Hematopoietic multipotent progenitor cell (in vitro differentiated cells): ENCODE measurements at places on chromosomes 3 and 15. TPM values are rescaled to one million over a fixed set of nuclear protein-coding genes. Genes with fewer than 3 reads are reported as not detected.

The PEX11A gene
- 9.7 TPM for total RNA-seq

The INKA1 gene
- total RNA-seq: 78.4 TPM

The NR2F2 gene
- not detected for total RNA-seq

The BUB1B gene
- 3.0 TPM for total RNA-seq

The PODXL2 gene
- 12.4 TPM for total RNA-seq

The LYZL4 gene
- total RNA-seq: not detected

DNA sequence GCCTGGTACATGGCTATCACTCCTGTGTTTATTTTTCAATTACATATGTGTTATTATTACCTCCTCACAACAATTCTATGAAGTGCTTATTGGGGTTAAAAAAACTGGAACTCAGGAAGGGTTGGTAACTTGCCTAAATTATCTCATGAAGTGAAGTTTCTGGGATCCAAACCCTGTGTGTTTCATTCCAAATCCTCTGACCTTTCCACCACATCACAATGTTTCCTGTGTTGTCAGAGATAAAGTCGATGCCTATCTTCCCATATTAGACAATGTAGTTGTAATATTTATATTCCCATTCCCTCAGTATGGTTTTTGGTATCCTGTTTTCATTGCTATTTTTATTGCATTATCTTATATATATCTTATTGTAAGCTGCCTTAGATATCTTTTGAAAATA lies 269.1 kb upstream of the CFAP20DC start:
- no peak for DNase-seq

GRCh38 chr3:171811913-171812335 lies 1.6 kb upstream of the PLD1 start:
- DNase-seq: no peak

- no peak for DNase-seq
Observed at GRCh38 chr3:136621628-136622027, 130.6 kb downstream of the STAG1 start.

DNA sequence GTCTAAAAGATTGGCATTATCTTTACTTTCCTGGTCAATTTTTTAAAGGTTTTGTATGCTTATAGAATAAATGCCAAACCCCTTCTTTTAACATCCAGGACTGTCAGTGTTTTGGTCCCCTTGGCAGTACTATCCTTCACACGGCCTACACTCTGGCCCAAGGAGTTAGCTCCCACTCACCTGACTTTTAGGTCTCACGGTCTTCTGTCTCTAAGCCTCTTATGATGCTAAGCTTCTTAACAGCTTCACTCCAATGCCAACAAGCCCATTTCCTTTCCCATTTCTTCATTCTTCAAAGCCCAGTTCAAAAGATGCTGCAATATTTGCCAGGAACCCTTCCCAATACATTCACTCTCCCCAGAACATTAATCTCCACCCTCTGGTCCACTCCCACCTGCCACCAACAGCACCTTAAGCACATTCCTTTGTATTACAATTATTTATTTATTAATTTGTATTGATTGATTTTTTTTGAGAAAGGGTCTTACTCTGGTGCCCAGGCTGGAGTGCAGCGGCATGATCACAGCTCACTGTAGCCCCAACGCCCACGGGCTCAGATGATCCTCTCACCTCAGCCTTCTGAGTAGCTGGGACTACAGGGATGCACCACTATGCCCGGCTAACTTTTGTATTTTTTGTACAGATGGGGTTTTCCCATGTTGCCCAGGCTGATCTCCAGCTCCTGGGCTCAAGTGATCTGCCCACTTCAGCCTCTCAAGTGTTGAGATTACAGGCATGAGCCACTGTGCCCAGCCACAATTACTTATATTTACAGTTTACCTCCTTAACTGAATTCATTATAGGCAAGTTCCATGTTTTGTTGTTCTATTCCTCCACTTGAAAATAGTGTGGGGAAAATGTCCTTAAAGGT lies 27.8 kb downstream of the IFT80 start:
- no peak for DNase-seq

DNA sequence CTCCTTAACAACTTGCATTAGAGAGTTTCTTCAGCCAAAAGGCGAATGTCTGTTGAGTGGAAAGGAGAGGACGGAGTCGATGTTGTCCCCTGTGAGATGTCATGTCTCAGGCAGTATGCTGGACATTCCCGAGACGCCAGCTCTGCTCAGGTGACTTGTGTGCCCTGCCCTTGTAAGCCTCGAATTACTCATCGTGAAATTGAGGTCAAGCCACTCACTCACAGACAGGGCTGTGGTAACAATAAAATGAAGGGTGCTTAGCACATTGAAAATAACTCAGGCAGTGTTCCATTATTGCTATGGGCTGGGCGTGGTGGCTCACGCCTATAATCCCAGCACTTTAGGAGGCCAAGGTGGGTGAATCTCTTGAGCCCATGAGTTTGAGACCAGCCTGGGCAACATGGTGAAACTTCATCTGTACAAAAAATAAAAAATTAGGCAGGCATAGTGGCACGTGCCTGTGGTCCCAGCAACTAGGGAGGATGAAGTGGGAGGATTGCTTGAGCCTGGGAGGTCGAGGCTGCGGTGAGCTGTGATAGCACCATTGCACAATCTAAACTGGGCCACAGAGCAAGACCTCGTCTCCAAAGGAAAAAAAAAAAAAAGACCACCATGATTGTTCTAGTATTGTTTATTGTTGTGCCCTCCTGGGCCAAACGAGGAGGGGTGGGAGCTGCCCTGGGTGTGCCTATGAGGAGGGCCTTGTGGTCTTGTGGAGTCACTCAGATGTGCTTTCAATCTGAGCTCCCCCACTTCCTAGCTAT lies 214.4 kb downstream of the THSD4 start:
- no peak for DNase-seq

GRCh38 chr3:122680475-122681283 lies at the start of gene PARP14:
TSS of gene PARP14 (plus strand) at chr3:122680839. CDS start at chr3:122680884, 45 bp downstream.
- DNase-seq: peak; percentile 83

- DNase-seq: no peak
Observed at GRCh38 chr3:190424478-190425439, 24.9 kb downstream of the TMEM207 start.

- no peak for DNase-seq
Observed at GRCh38 chr3:144031938-144032337, 60.3 kb downstream of the DIPK2A start.

DNA sequence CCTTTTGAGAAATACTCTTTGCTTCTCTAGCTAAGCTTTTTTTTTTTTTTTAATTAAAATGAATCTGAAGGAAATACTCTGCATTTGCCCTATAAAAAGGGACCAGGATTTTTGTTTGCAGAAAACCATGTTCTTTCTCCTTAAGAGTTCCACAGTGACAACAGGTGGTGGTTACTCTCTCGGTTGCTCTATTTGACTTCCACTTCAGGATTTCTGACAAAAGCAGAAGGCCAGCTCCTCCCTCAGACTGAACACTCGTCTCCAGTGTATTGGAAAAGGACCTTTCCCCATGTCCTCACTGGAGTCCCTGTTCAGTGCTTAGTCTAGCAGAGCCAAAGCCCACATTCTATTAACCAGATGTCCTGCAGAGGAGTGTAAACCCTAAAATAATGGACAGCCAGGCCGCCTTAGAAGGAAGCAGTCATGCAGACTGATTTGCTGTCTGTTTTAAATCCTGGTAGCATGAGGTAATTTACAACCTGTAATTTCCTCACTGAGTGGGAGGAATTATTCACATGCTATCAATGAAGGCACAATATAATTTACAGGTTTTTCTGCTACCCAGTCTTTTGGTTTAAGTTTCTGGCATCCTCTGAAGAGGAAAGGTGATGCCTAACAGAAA lies 599.3 kb downstream of the PYDC2 start:
- no peak for DNase-seq

DNA sequence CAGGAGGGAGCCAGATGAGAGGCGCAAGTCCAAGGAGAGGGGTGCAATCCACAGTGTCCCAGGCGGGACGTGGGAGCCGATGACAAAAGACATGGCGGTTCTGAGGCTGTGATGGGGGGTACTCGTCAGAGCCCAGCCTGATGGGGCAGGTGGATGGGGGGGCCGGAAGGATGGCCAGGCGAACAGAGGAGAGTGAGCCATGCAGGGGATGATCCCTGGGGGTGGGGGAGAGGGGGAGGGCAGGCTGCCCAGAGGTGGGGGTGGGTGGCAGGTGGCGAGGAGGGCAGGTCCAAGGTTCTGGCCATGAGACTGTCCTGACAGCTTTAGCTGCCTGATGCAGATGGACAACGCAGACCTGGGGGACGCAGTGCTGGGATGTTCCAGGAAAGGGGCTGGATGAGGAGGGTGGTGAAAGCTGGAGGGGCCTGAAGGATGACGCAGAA lies 8.9 kb upstream of the CSPG4 start:
- DNase-seq: no peak

GRCh38 chr3:61765157-61765876 lies 203.9 kb downstream of the PTPRG start:
- no peak for DNase-seq

- DNase-seq: no peak
Observed at GRCh38 chr3:66609660-66610561, 109.1 kb upstream of the LRIG1 start.

GRCh38 chr3:140094487-140094886 lies 159.5 kb downstream of the CLSTN2 start:
- no peak for DNase-seq

GRCh38 chr3:120489421-120489820 lies 38.6 kb upstream of the FSTL1 start:
- no peak for DNase-seq

DNA sequence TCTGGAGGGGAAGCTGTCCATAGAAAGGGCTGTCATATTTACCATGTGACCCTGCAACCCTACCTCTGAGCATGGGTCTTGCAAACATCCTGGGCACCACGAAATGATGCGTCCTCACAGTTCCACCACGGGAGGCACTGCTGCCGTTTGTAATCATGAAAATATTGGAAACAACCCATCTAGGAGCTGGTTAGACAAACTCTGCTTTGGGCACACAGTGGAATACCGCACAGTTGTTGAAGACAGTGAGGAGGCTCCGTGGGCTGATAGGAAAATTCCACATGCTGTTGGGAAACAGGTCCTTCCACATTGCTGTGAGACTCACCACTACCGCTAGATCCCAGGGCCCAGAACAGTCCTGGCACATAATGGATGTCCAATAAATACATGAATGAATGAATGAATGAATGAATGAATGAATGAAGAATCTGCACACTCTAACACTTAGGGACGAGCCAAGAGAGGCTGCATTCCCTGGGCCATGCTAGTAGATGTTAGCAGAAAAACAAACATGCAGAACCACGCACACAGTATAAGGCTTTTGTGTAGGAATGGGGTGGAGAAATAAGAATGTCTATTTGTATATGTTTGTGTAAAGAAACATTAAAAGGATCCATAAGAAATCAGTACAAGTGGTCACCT lies 40.6 kb downstream of the TPRA1 start:
- no peak for DNase-seq

DNA sequence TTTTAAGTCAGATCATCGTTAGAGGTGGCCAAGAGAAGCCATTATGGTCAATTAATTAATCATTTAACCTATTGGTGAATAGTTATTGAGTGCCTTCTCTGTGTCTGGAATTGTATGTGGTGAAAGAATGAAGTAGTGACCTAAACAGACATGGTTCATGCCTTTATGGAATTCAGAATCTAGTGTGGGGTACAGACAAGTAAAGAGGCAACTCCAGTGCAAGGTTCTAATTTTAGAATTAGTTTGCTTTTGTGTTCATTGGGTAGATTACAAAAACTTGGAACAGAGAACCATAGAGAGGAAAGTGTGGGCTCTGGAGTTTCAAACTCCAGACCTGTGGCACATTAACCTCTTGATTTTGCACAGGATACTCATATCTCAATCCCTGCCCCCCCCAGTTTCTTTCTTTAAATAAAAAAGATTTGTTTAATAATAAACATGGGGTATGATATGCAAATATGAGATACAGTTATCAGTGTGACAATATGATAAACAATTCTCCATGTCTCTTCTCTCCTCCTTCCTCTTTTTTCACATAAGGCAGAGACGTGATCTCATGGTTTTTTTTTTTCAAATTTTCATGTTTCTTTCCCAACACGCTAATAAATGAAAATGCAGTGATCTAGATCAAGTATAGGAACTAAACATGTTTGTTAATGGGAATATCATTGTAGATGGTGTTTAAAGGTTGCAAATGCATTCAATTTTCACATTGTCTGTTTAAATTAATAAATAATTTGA lies 117.9 kb downstream of the MITF start:
- DNase-seq: no peak

GRCh38 chr15:50798684-50799083 lies 33.2 kb upstream of the SPPL2A start:
- DNase-seq: no peak

GRCh38 chr3:188537606-188538005 lies 383.6 kb downstream of the LPP start:
- no peak for DNase-seq

- DNase-seq: no peak
Observed at GRCh38 chr3:11239796-11240195, 32.4 kb upstream of the ATG7 start.

DNA sequence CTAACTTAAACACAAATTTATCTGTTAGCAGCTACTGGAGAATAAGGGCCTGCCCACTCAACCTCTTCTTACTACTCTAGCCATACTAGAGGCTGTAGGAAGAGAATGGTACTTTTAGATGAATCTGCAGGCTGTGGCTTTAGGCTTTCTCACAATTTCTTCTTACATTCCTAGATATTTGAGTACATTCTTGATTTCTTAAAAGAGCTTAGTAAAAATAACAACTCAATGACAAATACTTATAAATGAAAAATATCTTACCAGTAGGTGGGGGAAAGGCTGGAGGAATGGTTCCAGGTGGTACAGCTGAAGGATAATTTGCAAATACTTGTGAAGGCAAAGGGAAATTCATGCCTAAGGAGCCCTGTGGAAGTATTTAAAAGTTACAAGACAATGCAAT lies 92.9 kb upstream of the GK5 start:
- no peak for DNase-seq
